Thoracic aorta (tissue), 2 donors: ENCODE measurements at places on chromosomes 12 and 14. TPM values are rescaled to one million over a fixed set of nuclear protein-coding genes. Genes with fewer than 3 reads are reported as not detected.

Gene SLC8A3
- total RNA-seq, result 0.49 TPM

DNA sequence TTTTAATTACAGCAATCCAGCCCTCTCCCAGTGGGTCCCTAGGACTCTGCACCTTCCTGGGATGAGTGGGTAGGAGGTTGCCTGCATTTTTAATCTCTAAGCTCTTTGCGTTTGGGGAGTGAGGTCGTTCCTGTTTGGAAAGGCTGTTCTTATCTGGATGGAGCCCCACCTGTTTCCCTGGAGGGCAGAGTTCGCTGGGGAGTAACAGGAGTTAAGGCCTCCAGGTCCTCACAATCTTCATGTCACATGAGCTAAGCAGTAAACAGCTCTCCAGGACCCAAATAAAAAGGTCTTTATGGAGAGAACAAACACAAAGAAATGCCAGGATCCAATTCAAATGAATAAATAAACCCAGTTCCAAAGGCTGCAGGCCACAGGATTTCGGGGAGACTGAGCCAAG, 56.0 kb upstream of the RFLNA start:
- DNase-seq, result no peak

Gene TOMM20L
- not detected for total RNA-seq

GRCh38 chr12:92439420-92439805, 263.4 kb upstream of the PLEKHG7 start:
- DNase-seq, result no peak
